Endothelial cell (in vitro differentiated cells): ENCODE measurements at places on chromosomes 16 and 17. TPM values are rescaled to one million over a fixed set of nuclear protein-coding genes. Genes with fewer than 3 reads are reported as not detected.

GRCh38 chr17:72518753-72519597, 398.2 kb downstream of the SOX9 start:
- H3K36me3 ChIP-seq, result no peaks in the 10 kb centered on the region
- H3K27ac ChIP-seq, result no peak overlapping the region
- H3K27me3 ChIP-seq, result peaks cover 3% of the 10 kb centered on the region
- H3K4me1 ChIP-seq, result peaks cover 3% of the 10 kb centered on the region
- no peak for DNase-seq

GRCh38 chr16:86371083-86371803, 139.1 kb upstream of the FOXF1 start:
- no peaks in the 10 kb centered on the region for H3K36me3 ChIP-seq
- no peak overlapping the region for H3K27ac ChIP-seq
- H3K4me1 ChIP-seq, result no peaks in the 10 kb centered on the region
- no peak overlapping the region for H3K4me3 ChIP-seq

GRCh38 chr17:50110591-50111349, 15.6 kb downstream of the PDK2 start:
- H3K27ac ChIP-seq, result no peak overlapping the region
- DNase-seq, result no peak
- H3K36me3 ChIP-seq, result peaks cover 29% of the 10 kb centered on the region
- H3K4me3 ChIP-seq, result no peak overlapping the region

C17orf67 gene
- total RNA-seq, result 1.7 TPM

UNC13D gene
- total RNA-seq, result 11.5 TPM

SLC16A5 gene
- 50.9 TPM for total RNA-seq

CACNG5 gene
- not detected for total RNA-seq

SLFN14 gene
- 0.95 TPM for total RNA-seq
